Astrocyte (in vitro differentiated cells and primary cell): ENCODE measurements at places on chromosomes 2 and 18. TPM values are rescaled to one million over a fixed set of nuclear protein-coding genes. Genes with fewer than 3 reads are reported as not detected.

NT5C1B gene
- total RNA-seq = not detected in 2 replicates

ZNF804A gene
- total RNA-seq = 0.22 and 0.32 TPM in 2 replicates

L3MBTL4 gene
- 0.52 and 0.58 TPM in 2 replicates for total RNA-seq

CPO gene
- total RNA-seq = not detected in 2 replicates

NMUR1 gene
- total RNA-seq = not detected in 2 replicates

- DNase-seq = no peak
These were observed 111.5 kb upstream of the EPC2 start for GRCh38 chr2:148533004-148533403.

DNA sequence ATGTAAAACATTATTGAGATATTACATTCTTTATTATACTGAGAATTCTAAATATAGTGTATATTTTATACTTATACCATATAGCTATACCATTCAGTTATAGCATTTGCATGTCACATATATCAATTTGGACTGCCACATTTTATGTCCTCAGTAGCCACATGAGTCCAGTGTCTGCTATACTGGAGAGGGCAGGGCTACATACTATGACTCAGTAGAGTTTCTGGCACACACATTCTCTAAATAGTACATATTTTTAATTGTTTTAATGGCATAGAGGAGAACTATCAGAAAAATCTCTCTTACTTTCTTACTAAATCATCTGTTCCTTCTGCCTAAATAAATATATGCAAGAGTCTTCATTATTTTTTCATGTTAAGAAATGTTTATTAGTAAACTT, 55.4 kb upstream of the COL5A2 start:
- no peak for DNase-seq

GRCh38 chr2:158253170-158253569, 151.5 kb downstream of the UPP2 start:
- no peak for DNase-seq

DNA sequence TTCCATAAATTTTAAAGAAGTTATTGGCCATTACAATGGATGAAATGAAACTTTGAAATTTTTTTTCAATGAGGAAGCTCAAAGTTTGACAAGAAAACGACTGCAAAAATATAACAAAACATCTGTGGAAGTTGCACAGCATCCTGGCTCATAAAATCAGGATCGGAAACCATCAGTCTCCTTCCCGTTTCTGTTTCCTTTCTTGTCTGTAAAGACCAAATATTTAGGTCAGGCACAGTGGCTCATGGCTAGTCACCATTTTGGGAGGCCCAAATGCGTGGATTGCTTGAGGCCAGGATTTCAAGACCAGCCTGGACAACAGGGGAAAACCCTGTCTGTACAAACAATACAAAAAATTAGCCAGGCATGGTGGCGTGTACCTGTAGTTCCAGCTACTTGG, 27.6 kb upstream of the SSB start:
- DNase-seq = no peak

DNA sequence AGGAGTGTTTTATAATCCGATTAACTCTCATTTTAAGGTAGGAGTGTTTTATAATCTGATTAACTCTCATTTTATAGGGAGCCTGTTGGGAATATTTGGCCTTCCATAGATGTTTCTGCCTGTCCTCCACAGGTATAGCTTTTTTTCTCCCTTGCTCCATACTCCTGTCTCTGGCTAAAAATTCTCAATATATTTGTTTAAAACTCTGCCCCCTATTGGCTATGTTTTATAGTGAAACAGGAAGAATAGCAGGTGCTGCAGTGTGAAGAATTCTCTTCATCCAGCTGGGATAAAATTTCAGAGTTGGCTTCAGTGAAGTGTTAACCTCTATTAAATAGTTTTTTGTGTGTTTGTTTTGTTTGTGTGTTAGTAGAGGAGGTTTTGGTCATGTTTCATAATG, 1046.0 kb upstream of the TMEFF2 start:
- DNase-seq = no peak

- peak; percentile 4 for DNase-seq
These were observed 30.4 kb downstream of the NAT8 start for GRCh38 chr2:73611867-73612266.

DNA sequence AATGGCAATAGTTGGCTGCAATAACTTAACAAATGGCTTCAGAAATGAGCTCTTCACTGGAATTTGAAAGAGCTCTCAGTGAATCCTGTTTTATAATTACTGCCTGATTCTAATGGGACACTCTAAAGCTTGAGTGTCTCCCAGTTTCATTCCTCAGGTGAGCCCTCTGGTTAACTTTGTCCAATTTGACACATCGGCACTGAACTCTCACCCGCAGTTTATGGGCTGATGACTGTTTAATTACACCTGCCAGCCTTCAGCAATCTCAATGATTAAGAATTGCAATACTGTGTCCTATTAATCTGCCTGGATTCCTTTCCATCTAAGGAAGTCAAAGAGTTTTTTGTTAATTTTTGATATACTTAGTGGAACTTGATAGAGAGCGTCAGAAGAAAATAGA, 110.7 kb upstream of the NABP1 start:
- no peak for DNase-seq

GRCh38 chr18:13446610-13447461, 228.3 kb downstream of the LDLRAD4 start:
- no peak for DNase-seq

- peak; percentile 23 for DNase-seq
These were observed 313.7 kb downstream of the SATB2 start for GRCh38 chr2:199144036-199144435.
